ENCODE measurements at places on chromosomes 7 and 10.

- DNase-seq, result no peak
Measured at GRCh38 chr10:102243309-102243708, 2.0 kb upstream of the PITX3 start.

DNA sequence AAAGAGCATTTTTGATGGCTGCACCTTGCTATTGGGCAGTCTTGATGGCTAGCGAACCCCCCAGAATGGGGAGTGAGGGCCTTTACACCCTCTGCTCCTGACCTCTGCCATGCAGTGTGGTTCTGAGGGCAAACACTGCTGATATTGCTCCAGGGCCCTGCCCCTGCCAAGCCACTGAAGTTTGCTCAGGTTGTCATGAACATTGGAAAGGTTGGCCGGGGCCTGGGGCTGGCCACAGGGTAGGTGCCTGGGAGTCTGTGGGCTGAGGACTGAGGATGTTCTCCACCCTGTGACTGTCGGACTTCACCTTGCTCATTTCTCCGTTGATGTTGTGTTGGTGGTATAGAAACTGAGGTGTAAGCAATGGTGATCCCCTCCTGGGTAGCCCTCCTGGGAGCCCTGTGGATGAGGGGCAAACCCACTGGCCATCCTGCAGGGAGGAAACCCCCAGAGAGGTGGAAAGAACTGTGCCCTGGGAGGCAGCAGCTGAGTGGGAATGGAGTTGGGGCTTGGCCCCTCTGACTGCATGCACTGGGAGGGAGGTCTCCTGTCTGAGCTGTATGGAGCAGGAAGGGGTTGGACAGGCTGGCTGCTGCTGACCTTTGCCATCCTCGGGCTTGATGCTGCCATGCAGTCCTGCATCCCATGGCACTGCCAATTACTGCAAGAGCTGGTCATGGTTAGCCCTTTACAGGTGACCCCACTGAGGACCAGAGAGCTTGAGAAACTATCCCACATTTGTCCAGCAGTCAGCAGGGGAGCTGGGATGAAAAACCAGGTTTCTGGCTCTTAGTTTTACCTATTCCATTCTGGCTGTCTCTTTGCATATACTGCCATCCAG lies 77.1 kb downstream of the SH2D4B start:
- no peak for DNase-seq

DNA sequence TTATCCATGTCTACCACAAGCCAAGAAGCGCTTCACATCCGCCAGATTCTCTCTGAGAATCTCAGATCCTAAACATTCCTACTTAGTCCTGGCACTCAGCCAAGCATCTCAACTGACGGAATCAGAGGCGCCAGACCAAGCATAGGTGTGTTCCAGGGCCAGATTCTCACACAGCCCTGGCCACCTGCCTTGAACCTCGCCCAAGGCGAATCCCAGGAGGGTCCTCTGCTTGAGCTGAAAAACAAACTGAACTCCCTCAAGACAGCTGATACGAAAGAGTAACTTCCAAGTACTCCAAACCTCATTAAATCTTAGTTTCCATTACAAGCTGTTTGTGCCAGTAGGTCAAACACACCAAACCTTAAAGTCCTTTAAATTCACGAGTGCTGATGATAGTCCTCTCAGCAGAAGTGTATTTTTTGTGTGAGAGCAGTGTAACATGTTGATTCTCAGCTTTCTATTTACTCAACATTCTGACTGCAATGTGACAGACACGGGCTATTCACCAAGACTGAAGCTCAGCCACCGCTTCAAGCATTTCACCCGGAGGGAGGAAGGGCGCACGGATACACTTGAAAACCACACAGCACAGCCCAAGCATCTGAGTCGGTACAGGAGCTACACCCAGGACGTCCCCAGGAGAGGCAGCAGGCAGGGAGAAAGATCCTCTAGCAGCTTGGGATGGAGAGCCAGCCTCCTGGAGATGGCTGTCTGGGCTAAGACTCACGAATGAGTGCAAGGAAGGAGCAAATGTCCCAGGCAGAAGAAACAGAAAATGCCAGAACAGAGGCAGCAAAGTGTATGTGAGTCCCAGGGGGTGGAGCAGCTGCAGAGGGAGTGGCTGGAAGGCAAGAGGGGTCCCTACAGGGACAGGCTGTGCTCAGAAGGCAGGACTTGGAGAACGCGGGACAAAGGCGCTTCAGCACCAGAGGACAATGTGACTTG lies 6.0 kb downstream of the PARD3 start:
- no peak for DNase-seq

DNA sequence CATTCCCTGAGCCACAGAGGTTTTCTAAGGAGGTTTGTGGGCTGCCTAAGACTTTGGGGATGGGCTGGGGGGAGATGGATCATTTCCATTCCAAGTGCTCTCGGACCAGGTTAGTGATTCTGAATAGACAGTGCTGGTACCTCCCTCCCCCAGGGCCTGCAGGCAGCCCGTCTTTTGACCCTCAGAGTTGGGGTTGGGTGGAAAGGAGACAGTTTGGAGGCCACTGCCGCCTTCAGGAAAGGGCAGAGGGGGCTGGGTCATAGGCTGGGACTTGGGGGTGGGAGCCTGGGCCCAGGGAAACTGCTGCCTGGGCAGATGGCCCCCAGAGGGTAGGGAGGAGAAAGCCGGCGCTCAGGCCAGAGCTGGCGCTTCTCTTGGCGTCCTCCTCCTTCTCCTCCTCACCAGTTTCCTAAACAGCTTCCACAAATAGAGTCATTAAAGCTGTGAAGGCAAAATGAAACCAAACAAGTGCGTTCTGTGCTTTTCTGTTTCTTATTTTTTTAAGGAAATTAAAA lies 4.4 kb downstream of the UNC5B start:
- DNase-seq, result no peak

DNA sequence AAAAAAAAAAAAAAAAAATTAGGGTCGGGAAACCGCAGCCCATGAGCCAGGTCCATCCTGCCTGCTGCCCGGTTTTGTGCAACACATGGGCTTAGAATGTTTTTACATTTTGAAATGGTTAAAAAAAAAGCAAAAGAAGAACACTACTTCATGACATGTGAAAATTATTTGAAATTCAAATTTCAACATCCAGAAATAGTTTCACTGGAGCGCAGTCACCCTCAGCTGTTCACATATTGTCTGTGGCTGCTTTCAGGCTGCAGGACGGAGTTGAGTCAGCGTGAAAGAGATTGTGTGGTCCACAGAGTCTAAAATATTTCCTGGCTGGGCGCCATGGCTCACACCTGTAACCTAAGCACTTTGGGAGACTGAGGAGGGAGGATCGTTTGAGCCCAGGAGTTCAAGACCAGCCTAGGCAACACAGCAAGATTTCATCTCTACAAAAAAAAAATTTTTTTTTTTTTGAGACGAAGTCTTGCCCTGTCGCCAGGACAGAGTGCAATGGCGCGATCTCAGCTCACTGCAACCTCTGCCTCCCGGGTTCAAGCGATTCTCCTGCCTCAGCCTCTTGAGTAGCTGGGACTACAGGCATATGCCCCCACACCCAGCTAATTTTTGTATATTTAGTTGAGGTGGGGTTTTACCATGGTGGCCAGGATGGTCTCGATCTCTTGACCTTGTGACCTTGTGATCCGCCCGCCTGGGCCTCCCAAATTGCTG lies 63.9 kb upstream of the ECHDC3 start:
- no peak for DNase-seq

DNA sequence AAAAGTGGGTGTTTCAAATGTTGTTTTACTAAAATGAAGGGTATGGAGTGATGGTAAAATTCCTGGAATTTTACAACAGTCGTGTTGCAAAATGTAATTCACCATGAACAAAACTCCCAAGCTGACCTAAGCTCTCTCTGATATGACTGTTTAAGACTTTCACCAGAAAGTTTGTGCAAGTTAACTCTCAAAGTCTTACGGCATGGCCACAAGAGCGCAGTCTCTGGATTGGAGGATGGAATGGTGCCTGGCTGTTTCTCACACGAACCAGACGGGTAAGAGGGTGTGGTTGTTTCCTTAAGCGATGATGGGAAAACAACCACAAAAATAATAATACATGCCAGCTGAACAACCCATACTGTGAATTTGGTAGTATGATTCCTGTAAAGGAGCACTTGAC lies 662.5 kb downstream of the KCNMA1 start:
- DNase-seq, result no peak

GRCh38 chr7:35037526-35038341 lies 449 bp upstream of the DPY19L1 start:
- DNase-seq, result peak; percentile 82

- DNase-seq, result no peak
Measured at GRCh38 chr10:91587710-91588638, 44.9 kb downstream of the PPP1R3C start.

DNA sequence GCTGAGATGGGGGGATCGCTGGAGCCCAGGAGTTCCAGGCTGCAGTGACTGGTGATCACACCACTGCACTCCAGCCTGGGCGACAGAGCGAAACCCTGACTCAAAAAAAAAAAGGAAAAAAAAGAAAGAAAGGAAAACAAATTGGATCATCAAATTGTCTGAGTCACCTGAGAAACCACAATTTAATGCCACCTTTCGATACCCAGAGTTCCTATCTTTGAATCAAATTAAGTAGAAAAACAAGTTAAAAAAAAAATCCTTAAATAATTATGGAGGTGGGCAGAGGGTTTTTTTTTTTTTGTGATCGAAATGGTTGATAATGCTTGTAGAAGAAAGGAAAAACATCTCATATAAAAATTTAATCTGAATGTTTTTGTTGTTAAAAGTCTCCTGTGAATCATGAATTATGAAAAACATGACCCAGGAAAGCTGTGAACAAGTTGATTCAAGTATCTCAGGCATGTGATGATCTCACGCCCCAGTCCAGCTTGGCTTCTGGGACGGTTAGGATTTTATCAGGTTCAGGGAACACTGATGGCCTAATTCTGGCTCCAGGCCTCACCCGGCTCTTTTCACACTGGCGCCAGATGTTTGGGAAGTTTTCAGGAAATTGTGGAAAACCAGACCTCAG lies 25.3 kb upstream of the CUX1 start:
- DNase-seq, result no peak

DNA sequence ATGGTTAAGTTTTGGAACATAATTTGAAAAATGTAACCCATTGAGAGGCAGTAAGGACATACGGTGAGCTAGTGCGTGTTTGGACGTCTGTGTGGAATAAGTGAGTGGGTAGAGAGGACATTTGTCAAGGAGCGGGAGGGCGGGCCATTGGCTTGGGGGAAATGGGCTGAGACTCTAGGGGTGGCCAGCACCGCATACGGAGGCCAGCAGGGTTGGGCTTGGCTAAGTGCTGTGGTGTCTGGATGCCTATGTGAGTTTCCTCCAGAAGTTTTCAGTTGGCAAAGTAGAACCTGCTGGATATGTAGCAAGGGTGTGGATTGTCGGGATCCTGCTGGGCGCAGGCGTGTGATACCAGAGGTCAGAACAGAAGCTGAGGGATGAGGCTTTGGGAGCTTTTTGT lies 103.0 kb downstream of the TCF7L2 start:
- DNase-seq, result no peak

- peak; percentile 51 for DNase-seq
Measured at GRCh38 chr10:110504111-110504735, 6.5 kb downstream of the DUSP5 start.

DNA sequence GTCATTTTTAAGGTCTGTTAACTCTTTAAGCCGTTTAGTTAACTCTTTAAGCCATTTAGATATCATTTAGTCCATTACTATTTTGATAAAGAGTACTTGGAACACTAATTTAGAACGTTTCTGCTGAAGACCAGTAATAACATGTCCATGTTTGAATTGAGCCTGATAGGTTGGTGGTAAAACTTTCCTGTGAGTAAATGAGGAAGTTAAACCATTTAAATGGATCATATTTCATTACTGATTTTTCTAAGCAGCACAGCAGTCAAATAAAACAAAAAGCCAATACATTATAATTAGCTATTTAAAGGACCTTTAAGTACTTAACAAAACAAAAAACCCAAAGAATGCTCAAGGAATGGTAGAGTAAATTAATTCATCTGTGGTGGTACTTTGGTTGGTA lies 29.4 kb downstream of the PHTF2 start:
- no peak for DNase-seq

- no peak for DNase-seq
Measured at GRCh38 chr7:39909526-39909925, 40.5 kb upstream of the CDK13 start.

DNA sequence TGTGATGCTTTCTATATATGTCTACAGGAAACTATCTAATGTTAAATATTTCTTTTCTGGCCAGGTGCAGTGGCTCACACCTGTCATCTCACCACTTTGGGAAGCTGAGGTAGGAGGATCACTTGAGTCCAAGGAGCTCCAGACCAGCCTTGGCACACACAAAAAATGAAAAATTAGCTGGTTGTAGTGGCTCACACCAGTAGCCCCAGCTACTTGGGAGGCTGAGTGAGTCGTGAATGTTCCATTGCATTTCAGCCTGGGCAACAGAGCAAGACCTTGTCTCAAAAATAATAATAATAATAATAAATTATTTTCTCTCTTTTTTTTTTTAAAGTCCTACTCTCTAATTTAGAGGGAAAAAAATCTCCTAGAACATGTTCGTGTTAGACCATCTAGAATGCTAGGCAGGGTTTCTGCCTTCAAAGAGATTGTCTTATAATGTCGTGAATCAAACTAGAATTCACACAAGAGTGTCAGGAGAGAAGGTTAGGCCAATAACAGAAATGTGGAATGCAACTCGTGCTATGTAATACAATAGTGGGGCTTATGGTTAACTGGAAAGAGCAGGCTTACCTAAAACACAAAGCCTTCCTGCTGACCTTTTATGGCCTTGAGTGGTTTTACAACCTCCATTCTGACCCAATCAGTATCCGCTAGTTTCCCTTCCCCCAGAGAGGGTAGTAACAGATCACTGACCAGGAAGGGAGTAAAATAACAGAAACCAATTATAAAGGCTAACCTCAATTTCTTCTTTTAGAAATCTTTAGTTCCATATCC lies 46.3 kb downstream of the MYOF start:
- DNase-seq, result no peak

DNA sequence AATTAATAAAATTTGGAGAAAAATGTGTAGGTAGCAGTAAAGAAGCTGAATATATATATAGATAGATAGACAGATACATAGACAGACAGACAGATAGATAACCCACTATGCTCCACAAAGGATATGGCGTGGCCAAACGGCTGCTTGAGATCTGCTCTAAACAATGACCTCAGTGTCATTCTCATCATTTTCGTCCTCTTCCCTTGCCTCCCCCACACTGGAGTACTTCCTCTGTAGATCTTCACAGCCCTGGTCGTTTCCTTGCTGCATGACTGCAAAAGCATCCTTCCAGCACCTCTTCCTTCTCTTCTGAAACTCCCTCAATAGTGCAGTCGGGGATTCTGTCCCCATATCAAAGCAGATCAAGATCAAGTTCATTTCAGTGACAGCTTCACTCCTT lies 35.6 kb upstream of the ATP6V0A4 start:
- DNase-seq, result no peak

DNA sequence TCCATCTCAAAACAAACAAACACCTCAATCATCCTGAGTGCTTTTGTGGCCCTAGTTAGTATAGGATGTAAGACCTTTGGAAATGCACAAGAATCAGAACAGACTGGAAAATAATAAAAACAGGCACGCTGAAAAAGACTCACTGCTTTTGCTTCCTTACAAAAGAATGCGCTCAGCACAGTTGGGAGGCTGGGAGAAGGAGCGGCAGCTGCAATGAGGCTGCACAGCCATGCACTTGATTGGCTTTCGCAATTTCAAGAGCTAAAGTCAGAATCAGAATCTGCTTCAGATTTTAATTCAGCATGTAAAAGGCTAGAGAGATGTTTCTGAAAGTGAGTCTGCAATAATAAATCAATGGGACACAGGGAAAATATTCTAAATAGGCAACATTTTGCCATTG lies 97.2 kb downstream of the FRMD4A start:
- no peak for DNase-seq
